ENCODE measurements at places on chromosomes 7 and 10.

- DNase-seq: no peak
Observed at GRCh38 chr7:40647719-40648118, 512.9 kb downstream of the SUGCT start.

GRCh38 chr7:39898867-39899266 is 51.2 kb upstream of the CDK13 start:
- no peak for DNase-seq

DNA sequence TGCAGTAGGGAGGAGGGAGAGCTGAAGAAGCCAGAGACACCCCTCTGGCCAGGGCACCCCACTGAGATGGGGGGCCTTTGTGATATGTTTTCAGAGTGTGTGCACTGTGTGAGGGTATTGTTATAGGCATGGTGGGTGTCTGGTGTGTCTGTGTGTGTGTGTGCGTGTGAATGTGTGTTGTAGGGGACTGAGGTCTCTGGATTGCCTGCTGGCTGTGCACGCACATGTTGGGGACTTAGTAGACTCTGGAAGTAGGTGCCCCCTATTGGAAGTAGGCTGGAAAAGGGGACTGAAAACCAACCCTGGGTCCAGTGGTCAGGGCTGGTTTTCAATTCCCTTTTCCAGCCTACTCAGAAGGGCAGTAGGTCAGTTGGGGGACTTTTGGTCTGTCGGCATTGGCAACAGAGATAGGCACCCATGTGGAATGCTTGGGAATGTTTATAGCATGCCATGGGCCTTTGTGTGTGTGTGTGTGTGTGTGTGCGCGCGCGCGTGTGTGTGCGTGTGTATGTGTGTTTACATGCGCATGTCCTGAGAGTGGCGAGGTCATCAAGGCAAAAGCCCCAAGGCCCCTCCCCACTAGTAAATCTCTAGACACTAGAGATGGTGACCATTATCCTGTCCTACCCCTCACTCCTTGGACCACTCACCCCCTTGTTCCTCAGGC is 78.8 kb downstream of the HIF1AN start:
- DNase-seq: no peak

- no peak for DNase-seq
Observed at GRCh38 chr10:110547139-110547761, 20.2 kb upstream of the SMC3 start.

GRCh38 chr10:6607182-6607581 is 27.1 kb upstream of the PRKCQ start:
- DNase-seq: no peak
